ENCODE measurements at places on chromosomes 16 and 17.

- no peak for DNase-seq
These were observed 42.3 kb downstream of the SLC7A5 start for GRCh38 chr16:87826798-87827587.

DNA sequence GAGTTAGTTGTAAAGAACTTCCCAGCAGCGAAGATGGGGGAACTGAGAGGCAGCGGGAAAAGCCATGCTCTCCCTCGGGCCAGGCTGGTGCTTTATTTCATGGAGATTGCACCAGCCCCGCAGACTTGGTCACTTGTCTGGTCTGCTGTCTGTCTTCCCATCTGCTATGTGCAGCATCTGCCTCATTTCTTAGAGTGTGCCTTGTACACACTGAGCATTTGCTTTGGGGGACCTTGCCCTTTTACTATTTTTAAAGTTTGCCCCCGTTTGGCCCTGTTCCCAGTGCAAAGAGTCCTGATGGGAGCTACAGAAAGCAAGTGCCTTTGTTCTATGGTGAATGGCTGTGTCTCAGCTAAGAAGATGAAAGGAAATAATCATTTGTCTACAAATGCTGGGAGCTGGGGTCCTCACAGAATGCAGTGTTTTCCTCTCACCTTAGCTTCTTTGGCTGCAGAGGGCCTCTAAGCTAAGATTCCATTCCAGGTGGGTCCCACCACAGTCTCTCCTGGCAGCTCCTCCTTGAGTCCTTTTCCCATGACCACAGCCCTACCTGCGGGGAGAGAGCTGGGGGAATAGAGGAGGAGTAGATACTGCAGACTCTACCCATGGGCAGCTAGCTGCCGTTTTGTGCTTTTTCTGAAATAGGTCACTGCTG is 25.1 kb upstream of the CNOT1 start:
- no peak for DNase-seq

DNA sequence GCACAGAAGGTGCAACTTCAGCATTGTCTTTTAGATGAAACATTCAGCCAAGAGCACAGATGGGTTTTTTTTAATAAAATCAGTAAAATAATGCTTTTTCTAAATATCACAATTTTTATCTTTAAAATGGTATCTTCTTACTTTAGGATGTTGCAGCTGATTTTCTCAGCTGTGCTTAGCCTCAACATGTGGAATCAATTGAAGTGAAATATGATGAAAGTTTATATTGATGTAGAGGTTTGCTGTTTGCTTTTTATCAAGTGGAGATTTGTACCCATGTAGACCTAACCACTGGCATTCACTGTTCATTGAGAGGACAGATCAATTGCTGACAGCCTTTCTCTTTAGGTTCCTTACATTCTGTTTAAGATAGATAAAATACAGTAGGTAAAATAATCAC is 107.8 kb downstream of the CYB561 start:
- peak; percentile 27 for DNase-seq

GRCh38 chr16:71242601-71243000 is 12.1 kb upstream of the HYDIN start:
- no peak for DNase-seq

DNA sequence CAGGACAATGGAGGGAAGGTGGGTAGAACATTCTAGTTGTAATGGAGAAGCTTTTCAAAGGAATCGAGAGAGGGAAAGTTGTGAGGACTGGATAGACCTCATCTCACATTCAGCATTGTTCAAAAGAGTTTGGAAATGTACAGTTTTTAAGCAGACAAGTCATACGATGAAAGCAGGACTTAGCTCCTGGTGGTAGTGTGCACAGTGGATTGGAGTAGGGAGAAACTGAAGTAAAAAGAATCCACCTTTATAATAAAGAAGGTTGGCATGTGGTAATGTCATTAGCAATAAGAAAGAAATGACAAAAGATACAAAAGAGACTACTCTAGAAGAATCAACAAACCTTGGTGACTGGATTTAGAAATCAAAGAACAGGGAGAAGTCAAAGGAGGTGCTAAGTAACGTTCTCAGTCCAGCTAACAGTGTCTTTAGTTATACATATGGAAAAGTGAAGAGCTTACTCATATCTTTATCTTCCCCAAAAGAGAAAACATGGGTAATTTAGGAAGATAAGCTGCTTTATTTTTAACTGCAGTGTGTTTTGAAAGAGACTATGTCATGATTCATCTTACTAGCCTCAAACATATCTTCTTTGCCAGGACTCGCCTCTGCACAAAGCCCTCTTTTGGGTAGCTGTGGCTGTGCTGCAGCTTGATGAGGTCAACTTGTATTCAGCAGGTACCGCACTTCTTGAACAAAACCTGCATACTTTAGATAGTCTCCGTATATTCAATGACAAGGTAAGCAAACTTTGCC is 18.7 kb upstream of the EVI2A start:
- DNase-seq = peak; percentile 65

- no peak for DNase-seq
These were observed 2.0 kb upstream of the METRNL start for GRCh38 chr17:83077411-83077810.

DNA sequence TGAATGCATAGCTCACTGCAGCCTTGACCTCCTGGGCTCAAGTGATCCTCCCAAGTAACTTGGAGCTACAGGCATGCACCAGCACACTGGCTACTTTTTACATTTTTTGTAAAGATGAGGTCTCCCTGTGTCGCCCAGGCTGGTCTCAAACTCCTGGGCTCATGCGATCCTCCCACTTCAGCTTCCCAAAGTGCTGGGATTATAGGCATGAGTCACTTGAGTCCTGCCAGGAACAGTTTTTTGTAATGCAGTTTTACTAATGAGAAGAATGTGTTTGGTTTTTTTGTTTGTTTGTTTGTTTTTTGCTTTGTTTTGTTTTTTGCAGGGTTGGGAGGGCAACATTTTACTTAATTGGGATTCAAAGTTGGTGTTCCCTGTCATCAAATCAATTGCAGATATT is 22.2 kb downstream of the SOST start:
- DNase-seq = no peak

DNA sequence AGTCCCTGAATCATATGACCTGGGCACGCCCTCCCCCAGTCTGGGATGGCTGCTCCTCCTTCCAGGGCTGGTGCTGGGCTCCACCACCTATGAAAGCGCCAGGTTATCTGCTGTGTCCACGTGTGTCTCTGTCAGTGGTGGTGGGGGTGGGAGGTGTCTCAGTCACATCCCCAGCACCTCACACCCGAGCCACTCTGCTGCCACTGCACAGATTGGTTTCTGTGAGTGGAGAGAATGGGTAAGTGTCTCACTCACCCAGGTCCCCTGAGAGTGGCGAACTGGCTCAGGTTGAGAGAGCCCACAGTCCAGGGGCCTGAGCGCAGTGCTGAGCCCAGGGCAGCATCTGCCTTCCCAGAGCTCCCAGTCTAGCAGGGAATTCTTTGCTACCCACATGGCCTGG is 79.0 kb downstream of the PLD6 start:
- DNase-seq = no peak

DNA sequence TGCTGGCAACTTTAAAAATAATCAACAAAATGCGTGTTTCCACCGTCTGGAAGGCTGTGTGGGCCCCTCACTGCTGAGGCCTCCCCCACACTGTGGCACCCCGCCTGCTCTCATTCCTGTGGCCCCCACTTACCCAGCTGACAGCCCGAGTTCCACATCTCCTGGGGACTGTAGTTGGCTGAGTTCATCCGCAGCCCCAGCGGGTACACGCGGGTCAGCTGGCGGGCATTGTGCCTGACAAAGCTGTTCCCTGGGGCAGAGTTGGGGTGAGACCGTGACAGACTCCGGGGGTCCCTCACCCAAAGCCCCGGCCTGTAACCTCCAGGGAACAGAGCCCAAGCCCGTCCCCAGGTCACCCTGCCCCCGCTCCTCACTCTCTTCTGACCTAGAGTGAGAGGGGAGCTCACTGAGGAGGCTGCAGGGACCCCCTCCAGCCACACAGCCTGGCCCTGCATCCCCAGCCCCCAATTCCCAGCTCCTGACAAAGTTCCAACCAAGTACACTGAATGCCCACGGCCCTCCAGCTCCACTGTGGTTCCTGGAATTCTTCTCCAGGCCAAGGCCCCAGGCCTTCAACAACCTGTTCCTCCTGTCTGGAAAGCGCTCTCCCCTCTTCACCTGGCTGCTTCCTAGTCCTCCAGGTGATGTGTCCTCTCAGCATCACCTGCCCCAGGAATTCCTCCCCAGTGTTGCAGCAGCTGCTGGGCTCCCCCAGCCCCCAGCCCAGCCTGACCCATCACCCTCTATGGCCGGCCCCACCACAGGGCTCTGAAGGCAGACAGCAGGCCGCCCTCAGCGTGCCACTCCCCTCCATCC is 18.0 kb downstream of the PLCD3 start:
- no peak for DNase-seq

DNA sequence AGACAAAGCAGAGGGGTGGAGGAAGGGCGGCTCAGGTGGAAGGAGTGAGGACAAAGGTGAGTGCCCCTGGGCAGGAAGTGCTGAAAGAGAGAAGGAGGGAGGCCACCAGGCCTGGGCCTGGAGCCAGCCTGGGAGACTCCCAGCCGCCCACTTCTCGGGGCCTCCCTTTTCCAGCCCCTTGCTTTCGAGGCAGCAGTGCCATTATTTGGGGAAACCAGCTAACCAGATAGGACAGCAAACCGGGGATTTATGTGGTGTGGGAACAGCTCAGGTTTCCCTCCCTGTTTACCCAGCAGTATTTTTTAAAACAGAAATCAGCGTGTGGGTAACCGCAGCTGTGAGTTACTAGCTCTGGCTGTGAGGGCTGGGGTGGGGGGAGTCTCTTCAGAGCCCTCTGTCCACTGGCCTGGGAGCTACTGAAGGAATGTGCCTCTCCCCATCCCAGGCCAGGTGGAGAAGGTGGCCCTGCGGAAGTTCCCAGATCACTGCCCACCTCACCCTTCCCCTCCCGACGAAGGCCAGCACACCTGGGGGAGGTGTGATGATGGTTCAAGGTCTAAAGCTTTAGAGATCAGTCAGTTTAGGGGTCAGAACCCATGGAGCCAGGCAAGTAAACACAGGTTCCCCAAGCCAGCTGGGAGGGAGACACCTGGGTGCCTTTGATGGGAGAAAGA is 8.4 kb upstream of the MEOX1 start:
- no peak for DNase-seq

DNA sequence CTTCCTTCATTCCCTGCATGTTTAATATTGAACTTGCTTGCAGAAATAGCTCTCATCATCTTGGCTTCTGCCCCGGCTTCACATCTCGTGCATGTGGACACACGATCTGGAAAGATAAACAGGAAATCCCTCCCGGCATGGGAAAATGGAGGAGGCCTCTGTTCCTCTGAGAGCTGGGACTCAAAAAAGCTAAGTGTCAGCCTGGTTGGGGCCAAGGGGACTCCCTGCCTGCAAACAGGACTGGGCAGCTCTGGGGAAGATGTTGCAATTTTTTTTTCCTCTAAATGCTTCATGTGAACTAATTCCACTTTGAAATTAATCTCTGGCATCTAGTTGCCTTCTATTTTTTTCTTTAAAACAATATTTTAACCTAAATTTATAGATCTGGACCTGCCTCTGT is 24.8 kb downstream of the ITPRIPL2 start:
- peak; percentile 86 for DNase-seq

DNA sequence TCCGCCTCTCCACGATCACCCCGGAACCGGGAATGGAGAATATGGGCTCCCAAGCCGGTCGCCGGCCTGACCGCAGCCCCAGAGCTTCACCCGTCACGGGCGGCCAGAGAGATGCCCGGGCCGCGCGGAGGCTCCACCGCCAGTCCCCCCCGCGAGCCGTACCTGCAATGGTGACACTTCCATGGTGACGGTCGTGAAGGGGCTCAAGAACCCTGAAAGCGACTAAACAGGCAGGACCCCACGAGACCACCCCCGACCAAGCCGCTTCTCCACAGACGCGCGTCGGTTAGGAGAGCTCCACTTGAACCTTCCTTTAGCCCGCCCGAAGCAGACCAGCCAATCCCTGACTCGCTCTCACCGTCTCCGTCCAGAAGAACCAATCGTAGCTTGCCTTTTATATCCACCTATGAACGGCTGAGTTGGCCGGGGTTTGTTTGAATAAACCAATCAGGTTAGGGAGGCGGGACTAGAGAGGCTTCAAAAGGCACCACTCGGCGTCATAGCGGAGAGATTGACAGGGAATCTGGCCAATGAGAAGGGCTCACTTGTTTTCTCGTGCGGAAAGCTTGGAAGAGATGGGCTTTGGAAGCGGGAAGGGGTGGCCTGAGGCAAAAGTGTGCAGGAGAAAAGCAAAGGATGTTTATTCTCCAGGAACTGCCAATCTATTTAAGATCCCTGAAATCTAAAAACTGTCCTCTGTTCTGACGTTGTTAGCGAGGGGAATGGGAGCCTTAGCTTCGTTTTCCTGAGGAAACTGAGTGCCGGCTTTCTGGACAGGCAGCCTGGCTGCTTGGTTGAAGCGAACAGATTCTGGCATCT is at the start of gene TOP2A:
TSS of gene TOP2A (minus strand) at position 288 of the 819 bp plus-strand sequence. CDS start at position 183, 105 bp downstream.
- peak; percentile 100 for DNase-seq

DNA sequence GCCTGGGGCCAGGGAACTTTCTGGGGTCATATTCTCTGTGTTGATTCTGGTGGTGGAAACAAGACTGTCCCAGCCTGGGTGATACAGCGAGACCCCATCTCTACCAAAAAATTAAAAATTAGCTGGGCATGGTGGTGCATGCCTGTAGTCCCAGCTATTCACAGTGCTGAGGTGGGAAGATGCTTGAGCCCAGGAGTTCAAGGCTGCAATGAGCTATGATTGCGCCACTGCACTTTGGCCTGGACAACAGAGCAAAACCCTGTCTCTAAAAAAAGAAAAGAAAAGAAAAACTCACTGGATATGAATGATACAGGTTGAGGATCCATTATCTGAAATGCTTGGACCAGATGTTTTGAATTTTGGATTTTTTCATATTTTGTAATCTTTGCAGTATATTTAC is 13.6 kb downstream of the SCGB1C2 start:
- DNase-seq = no peak

- no peak for DNase-seq
These were observed 11.2 kb downstream of the GTF3C1 start for GRCh38 chr16:27538528-27538927.

DNA sequence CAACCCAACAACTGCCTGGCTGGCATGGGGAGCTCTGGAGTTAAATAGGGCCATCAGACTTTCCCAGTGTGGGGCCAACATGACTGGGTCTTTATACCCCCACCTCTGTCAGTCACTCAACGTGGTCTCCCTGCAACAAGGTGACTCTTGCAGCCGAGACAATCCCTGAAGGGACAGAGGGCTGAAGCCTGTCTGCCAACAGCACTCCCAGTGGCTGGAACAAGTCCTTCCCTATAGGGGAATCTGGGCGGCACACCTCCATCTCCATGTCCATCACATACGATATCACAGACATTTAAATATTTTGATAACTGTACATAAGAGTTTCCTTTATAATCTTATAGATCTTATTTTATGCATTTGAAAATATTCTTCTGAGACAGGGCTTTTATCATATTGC is 4.8 kb upstream of the MAPT start:
- no peak for DNase-seq

- DNase-seq = no peak
These were observed 29.8 kb upstream of the KCNJ2 start for GRCh38 chr17:70139449-70139993.

DNA sequence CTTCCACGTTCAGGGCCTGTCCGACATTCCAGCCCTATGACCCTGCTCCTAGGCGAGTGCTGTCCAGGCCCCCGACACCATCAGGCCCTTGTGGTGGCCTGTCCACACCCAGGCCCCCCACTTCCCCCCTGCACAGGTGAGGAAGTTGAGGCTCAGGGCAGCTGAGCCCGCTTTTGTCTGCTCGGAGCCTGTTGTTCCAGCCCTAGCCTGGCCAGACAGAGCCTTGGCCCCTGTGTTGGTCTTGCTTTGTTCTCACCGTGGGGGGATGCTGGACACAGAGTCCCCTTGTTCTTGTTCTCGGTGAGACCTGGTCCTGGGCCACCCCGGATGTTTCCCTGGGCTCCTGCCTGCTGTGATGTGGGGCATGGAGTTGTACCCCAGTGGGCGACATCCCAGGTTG is 52.1 kb upstream of the ZNF750 start:
- DNase-seq = no peak

- DNase-seq = no peak
These were observed 4.3 kb downstream of the TRAF4 start for GRCh38 chr17:28747801-28748750.
